Astrocyte (in vitro differentiated cells and primary cell): ENCODE measurements at places on chromosomes 7 and 10. TPM values are rescaled to one million over a fixed set of nuclear protein-coding genes. Genes with fewer than 3 reads are reported as not detected.

The NUDT13 gene
- total RNA-seq: 2.2 and 2.4 TPM in 2 replicates

The SPOCK2 gene
- total RNA-seq: 0.89 and 1.4 TPM in 2 replicates

The HOXA13 gene
- not detected in 2 replicates for total RNA-seq

The CNPY1 gene
- total RNA-seq: not detected in 2 replicates

DNA sequence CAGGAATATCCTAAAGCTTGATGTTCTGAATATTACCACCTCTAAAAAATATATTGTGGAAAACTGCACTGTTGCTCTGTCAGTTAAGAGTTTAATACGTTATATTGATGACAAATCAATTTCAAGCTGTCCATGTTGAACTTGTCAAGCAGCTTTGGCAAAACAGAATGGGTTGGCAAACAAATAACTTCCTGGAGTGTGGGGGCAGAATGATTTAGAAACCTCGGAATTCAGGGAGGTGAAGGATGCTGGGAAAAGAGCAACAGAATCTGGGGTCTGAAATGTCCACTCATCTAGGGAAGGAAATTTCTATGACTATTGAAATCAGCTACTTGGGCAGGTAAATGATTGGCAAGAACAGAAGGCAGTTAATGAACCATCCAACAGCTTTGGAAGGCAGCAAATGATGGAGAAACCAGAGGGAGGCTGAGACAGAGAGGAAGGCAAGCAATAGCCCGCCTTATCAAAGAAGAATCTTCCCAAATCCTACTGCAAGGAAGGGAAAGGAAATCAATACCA, 95.1 kb upstream of the PALS2 start:
- no peak for DNase-seq

GRCh38 chr10:77993620-77994019, 35.7 kb downstream of the POLR3A start:
- no peak for DNase-seq

- no peak for DNase-seq
Observed at GRCh38 chr7:158572000-158572828, 15.4 kb downstream of the PTPRN2 start.

DNA sequence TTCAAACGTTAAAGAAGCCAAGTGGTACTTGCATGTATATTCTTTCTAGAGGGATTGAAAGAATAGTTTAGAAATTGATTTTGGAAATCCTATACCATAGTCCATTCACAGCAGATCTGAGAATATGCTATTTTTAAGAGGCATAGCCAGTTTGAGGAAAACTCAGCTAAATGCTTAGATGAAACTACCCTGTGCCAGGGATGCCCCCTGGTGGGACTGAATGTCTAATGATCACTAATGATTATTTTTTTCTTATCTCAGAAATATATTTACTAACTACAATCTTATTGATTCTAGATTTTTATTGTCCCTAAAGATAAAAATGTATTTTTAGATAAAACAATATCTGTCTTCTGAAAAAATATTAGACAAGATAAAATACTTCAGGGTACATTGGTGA, 844.9 kb upstream of the PHF14 start:
- DNase-seq: no peak

DNA sequence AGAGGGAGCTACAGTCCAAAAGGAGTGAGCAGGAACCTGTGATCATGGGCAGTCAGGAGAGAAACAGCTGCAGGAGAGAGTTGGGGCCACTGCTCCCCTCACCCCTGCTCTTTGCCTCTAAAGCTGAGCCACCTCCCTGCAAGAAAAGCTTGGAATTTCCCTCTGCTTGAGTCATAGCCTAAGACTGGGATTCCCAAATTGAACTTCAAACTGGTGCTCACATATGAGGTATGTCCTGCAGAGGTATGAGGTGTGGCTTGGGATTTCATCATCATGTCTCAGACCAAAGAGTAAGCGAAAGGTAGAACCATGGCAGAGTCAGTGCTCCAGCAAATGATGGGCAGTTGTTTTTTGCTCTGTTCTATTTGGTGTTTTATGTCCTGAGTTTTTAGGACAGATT, 237.1 kb upstream of the NRP1 start:
- peak; percentile 53 for DNase-seq

DNA sequence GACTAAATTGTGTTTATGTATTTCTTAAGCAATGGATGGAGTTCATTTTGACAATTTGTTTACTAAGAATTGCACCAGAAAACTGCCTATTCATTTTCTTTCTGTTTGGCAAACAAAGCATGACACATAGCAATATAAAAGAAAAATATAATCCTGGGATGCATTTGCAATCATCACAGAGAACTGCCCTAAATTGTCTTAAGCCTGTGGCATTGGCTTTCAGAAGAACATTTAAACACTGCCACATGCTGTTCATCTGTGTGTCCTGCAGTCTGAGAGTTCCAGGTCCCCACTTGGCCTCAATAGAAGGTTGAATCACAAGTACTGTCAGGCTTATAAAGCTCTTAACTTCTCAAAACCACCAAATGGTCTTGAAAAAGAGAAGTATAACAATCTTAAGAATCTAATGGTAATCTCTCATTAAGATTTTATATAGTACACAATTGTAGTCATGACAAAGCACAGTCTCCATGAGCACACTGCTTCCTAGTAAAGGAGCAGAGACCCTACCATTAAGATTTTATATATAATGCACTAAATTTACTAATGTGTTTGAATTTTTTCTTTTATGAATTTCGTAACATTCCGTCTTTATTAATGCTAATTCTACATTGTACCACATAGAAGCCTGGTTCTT, 29.9 kb downstream of the RNLS start:
- DNase-seq: peak; percentile 68
